ENCODE measurements at places on chromosomes 16 and 17.

- no peak for DNase-seq
These were observed 29.7 kb upstream of the CDC42EP4 start for GRCh38 chr17:73341350-73342049.

GRCh38 chr17:62091804-62092203 lies 26.7 kb upstream of the MED13 start:
- DNase-seq = no peak

GRCh38 chr17:35491417-35491816 lies 42.9 kb upstream of the SLFN13 start:
- no peak for DNase-seq

- no peak for DNase-seq
These were observed 77.2 kb upstream of the HS3ST2 start for GRCh38 chr16:22736791-22737190.

GRCh38 chr17:57043276-57043675 lies 41.8 kb upstream of the AKAP1 start:
- DNase-seq = no peak

- no peak for DNase-seq
These were observed 8.7 kb downstream of the ZDHHC7 start for GRCh38 chr16:85002608-85003007.

DNA sequence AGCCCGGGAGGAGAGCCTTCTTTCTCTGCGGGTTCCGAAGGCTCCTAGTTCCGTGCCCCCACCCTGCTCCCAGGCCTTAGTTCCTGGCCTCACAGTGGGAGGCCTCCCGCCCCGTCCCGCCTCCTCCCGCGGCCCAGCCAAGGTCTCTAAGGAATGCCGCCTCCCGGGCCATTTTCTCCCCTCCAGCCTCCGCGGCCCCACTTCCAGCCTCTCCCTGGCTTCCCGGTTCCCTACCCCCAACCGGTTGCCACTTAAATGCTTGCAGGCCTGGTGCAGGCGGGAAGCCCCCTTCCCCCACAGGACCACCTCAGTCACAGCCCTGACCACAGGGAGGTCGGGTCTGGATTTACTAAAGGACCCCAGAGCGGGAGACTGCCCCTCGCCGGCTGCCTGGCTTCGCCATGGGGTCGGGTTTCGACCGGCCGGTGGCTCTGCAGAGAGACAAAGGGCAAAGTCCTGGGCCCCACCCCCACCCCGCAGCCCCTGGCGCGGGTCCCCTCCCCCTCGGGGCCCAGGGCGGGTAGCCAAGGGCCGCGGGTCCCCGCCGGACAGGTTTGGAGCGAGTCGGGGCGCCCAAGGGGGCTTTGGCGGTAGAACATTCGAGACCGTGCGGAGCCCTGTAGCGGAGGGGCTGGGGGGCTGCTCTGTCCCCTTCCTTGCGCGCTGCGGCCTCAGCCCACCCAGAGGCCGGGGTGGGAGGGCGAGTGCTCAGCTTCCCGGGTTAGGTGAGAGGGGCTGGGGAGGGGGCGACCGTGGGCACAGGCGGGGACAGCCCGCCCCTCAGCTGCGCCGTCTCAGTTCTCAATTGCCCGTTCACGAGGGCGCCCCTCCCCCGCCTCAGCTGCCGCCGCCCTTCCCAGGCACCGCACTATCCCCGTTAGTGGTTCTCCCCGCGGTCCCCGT lies 16.4 kb downstream of the IGF2BP1 start:
- DNase-seq = no peak

- no peak for DNase-seq
These were observed 306.3 kb downstream of the SEC14L1 start for GRCh38 chr17:77446940-77447634.

- no peak for DNase-seq
These were observed 2.7 kb upstream of the KCNJ18 start for GRCh38 chr17:21689604-21690003.

- DNase-seq = peak; percentile 59
These were observed 5.3 kb downstream of the DOC2A start for GRCh38 chr16:30005341-30006094.

DNA sequence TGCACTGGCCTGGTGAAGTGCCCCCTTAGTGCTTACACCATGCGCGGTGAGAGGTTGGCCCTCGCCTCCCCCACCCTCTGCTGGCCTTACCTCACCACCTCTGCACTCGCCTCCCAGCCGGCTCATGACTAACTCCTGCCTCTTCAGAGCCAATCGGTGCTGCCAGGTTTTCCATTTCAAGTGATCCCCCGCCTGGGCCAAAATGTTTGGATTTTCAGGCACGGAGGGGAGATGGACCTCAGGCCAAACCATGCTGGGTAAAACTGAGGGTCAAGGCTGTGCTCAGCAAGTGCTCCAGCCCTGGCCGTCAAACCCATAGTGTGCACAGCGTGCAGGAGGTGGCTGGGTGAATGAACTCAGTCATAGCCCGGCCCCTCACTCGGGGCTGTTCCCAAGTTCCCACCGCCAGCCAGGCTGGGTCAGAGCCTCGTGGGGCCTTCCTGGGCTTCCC lies 175.4 kb downstream of the SEC14L1 start:
- no peak for DNase-seq

DNA sequence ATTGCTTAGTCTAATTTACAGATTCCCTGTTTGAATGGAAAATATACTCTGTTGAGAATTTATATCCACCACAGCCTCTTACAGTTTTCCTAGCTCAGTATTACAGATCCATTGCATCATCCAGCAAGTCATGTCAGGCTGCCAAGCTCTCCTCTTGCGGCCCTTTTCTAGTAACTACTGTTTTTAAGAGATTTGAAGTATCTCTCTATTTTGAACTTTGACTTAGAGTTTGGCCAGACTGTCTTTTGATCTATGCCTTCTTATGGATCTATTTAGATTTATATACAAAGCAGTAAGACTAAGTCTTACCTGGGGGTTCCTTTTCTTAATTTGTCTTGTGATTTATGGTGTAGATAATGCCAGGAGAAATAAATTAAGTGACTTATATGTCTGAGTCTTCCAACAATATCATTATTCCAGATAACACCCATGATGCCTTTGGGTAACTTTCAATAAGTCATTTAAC lies 53.1 kb upstream of the ABCC11 start:
- no peak for DNase-seq

DNA sequence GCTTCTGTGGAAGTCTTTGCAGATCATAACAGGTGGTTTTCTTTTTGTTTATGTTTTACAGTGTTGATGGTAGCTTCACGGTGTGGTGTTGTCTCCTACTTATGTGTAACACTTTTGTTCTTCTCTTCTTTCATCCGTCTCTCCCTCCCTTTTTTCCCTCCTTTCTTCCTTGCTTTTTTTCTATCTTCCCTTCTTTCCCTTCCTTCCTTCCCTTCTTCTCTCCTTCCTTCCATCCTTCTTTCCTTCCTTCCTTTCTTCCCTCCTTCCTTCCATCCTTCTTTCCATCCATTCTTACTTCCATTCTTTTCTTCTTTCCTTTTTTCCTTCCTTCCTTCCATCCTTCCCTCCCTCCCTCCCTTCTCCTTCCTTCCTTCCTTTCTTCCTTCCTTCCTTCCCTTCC lies 31.4 kb downstream of the IRX5 start:
- DNase-seq = no peak

DNA sequence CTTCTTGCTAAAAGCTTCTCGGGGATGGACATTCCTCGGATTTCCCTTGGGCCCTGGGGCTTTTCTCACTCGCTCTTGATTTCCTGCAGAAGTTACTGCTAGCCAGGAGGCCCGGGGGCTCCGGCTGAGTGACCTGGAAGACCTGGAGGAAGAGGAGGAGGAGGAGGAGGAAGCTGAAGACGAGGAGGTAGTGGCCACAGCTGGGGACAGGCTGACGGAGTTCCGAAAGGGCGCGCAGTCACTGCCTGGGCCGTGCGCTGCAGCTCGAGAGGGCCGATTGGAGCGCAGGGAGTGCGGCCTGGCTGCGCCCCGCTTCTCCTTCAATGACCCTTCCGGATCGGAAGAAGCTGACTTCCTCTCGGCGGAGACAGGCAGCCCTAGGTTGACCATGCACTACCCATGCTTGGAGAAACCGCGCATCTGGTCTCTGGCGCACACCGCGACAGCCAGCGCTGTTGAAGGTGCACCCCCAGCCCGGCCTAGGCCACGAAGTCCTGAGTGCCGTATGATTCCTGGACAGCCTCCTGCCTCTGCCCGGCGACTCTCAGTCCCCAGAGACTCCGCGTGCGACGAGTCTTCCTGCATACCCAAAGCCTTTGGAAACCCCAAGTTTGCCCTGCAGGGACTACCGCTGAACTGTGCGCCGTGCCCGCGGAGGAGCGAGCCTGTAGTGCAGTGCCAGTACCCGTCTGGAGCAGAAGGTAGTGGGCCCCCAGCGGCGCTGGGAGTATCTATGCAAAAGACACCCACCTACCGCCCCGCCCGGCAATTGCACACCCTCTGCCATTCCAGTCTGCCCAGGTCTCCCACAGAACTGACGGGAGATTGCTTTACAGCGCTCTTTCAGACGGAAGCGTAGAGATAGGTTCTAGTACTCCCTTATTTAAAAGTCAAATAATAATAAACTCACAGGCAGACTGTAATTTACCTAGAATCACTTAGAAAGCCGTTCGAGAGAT lies 4.9 kb downstream of the IRX6 start:
- no peak for DNase-seq

GRCh38 chr17:79438546-79439334 lies 172.1 kb downstream of the RBFOX3 start:
- no peak for DNase-seq

- DNase-seq = no peak
These were observed 27.8 kb downstream of the PKD1L3 start for GRCh38 chr16:71972356-71972755.

- no peak for DNase-seq
These were observed 10.3 kb downstream of the HSPB9 start for GRCh38 chr17:42132941-42133340.

GRCh38 chr16:74724820-74725549 lies 24.3 kb upstream of the MLKL start:
- DNase-seq = no peak

GRCh38 chr17:17147821-17148220 lies 58.3 kb downstream of the PLD6 start:
- no peak for DNase-seq

DNA sequence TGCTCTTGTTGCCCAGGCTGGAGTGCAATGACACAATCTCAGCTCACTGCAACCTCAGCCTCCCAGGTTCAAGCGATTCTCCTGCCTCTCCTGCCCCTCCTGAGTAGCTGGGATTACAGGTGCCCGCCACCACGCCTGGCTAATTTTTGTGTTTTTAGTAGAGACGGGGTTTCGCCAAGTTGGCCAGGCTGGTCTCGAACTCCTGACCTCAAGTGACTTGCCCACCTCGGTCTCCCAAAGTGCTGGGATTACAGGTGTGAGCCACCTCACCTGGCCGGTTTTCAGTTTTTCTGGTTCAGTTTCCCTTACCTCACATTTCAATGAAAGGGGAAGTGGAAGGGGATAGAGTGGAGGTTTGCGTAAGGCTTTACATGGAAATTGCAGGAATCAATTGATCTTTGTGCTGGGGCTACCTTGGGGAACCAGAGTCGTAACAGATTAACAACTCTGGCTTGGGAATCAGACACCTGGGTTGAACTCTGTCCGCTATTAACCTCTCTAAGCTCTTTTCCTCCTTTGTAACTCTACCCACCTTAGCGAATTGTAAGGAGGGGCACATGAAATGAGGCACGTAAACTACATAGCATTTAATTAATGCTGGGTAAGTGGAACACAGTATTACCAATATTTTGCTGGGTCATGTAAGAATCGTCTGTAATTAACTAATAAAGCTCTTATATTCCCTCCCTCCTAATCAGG lies 3.2 kb downstream of the MPV17L start:
- no peak for DNase-seq

DNA sequence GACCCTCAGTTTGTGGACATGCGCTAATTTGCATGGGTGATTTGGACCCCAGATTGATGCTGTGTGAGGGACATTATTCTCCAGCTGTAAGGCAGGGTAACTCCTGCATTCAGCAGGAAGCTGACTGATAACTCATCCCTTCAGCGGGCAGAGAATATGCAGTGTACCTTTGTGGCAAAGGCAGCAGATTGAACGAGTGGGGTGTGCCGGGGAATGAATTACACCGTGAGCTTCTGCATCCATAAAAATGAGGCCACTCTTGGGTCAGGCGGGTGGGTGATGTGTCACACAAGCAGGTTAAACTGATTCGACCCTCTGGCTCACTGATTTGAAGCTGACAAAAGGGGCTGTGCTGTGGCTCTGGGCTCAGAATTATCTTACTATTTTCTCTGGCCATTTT lies 128.9 kb upstream of the PMFBP1 start:
- DNase-seq = no peak

- DNase-seq = no peak
These were observed 7.6 kb upstream of the CMTR2 start for GRCh38 chr16:71296584-71297340.

GRCh38 chr17:32239456-32239855 lies 26.2 kb upstream of the RHBDL3 start:
- no peak for DNase-seq

DNA sequence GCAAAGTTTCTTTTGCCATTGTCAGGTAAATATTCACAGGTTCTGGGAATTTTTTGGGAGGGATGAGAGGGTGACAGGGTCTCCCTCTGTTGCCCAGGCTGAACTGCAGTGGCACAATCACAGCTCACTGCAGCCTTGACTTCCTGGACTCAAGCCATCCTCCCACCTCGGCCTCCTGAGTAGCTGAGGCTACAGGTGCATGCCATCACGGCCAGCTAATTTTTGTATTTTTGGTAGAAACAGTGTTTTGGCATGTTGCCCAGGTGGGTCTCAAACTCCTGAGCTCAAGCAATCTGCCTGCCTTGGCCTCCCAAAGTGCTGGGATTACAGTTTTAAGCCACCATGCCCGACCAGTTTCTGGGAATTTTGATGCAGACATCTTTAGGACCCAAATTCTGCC lies 53.0 kb downstream of the IQCK start:
- DNase-seq = no peak

DNA sequence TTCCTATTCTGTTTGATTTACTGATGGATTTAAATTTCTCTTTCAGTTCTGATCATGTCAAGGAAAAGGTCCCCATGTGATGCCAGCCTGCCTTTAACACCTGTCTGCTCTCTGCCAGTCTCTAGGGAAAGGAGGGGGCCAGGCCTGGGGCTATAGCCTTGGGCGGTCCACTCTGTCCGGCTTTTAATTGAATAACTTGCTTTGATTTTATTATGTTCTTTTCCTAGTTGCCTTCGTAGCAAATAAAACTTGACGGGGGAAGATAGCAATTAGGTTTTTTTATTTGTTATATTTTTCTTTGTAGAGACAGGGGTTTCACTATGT lies 47.6 kb downstream of the ABAT start:
- no peak for DNase-seq

DNA sequence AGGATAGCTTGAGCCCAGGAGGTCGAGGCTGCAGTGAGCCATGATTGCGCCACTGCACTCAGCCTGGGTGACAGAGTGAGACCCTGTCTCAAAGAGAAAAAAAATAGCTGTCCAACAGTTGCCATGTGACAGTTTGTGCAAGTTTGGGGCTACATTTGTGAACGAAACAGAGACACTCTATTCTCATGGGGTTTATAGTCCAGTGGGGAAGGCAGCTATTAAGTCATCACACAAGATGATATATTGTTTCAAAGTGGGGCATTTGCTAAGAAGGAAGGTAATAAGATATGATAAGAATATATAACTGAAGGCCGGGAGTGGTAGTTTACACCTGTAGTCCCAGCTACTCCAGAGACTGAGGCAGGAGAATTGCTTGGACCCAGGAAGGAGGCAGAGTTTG lies 73.3 kb downstream of the RBBP6 start:
- no peak for DNase-seq
